AG04450 (cell line): ENCODE measurements at places on chromosomes 2 and 18. TPM values are rescaled to one million over a fixed set of nuclear protein-coding genes. Genes with fewer than 3 reads are reported as not detected.

DNA sequence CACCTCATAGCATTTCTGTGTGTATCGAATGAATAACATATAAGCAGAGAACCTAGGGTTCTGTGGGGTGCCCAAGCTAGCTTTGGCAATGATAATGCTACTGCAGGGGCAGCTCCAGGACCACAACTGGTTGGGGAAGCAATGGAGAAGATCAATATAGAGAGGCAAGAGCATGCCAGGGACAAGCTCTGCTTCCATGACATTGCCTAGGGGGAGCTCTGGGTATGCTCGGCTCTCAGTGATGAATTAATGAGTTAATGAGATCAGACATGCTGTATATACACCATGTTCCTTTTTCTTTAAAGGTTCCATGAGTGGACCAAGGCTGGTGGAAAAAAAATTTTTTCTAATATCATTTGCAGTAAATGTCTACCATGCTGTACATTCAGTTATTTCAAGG, 618.4 kb downstream of the BCL11A start:
- no peak for DNase-seq

DNA sequence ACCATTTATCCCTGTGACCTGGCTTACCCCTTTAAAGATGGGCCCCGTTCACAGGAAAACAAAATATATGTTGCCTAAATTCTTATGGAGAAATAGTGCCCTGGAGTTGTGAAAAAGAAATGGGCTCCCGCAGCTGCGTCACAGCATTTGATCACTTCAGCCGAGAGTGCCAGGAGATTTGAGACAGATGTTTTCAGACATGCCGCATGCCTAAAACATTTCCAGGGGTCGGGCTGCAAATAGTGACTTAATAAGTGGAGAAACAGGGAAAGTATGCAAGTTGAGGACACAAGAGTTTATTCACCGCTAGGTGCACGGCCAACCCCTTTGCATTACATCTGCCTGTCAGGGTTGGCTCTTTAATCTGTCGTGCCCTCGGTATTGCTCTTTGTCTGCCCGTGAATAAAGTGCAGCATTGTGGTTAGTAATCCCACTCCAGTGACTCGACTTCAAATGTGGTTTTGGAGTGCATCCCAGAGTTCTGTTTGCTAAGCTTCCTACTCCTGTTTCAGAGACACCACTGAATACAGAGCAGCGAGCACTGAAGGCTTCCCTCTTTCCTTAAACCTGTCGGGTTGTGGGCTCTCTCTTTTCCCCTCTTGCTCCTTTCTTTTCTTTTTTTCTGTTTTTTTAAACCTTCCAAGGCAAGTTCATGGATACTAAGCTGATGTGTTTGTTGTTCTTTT, 187.5 kb downstream of the LTBP1 start:
- peak; percentile 98 for DNase-seq

GRCh38 chr18:13916559-13916958, 1.2 kb upstream of the MC2R start:
- no peak for DNase-seq

- no peak for DNase-seq
Measured at GRCh38 chr2:83459456-83459855, 999.6 kb downstream of the SUCLG1 start.

GRCh38 chr18:44548291-44549221, 132.1 kb upstream of the SETBP1 start:
- DNase-seq = no peak

DNA sequence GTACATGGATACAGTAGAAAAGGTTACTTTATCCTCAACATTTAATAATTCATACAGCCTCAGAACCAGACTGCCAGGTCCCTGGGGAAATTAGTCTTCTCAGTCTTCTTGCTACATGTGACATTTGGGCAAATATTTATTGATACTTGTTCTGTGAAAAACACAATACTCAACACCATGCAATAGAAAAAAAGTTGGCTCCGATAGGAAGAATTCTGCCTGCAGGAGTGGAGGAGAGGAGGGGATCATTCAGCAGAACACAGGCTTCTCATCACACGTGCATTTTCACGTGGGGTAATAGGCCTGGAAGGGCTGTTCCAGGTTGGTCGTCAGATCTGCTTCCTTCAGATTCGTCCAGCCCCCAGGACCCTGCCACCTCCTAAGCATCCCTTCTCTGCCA, 58.4 kb upstream of the ACKR3 start:
- DNase-seq = no peak

GRCh38 chr18:58527285-58527951, 101.5 kb downstream of the ALPK2 start:
- no peak for DNase-seq

DNA sequence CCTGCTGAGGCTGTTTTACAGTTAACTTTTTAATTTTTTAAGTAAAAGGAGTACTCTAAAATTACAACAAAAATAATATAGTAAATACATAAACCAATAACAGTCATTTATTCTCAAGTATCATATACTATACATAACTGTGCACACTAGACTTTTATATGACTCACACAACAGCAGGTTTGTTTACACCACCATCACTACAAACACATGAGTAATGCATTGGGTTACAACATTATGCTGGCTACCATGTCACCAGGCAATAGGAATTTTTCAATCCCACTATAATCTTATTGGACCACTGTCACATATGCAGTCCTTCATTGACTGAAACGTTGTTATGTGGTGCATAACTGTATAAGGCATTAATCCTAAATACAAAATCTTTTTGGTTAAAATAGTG, 42.5 kb downstream of the RASGRP3 start:
- DNase-seq = peak; percentile 34

DNA sequence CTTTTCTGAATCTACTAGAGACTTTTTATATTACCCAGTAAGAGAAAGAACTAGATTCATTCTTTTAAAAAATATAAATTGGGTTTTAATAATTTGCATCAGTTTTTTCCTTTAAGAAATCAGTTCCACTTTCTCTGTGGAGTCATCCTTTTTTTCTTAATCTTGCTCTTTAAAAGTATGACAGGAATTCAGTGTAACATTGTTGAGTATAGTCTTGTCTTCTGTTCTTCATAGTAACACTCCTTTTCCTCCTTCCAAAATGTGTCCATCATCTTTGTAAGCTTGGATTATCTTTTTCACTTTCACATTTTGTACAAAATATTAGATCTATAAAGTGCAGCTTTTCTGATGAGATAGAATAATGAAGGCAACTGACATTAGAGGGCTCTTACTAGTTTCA, 135.4 kb downstream of the HAUS1 start:
- no peak for DNase-seq

GRCh38 chr2:74219846-74220486, 21.6 kb downstream of the MTHFD2 start:
- DNase-seq = no peak

The GRHL1 gene
- 0.55 and 0.64 TPM in 2 replicates for polyA plus RNA-seq

The CAVIN2 gene
- 22.0 and 26.1 TPM in 2 replicates for polyA plus RNA-seq

The PGAP1 gene
- 4.7 and 6.4 TPM in 2 replicates for polyA plus RNA-seq

The ZNF396 gene
- 0.78 and 1.1 TPM in 2 replicates for polyA plus RNA-seq

The COBLL1 gene
- 0.48 and 0.79 TPM in 2 replicates for polyA plus RNA-seq

The GYPC gene
- polyA plus RNA-seq = 146 and 183 TPM in 2 replicates

The GLB1L gene
- 8.8 and 9.6 TPM in 2 replicates for polyA plus RNA-seq
